ENCODE measurements at places on chromosomes 3 and 15.

GRCh38 chr3:136070953-136071949 is 105.7 kb downstream of the PPP2R3A start:
- DNase-seq = no peak

DNA sequence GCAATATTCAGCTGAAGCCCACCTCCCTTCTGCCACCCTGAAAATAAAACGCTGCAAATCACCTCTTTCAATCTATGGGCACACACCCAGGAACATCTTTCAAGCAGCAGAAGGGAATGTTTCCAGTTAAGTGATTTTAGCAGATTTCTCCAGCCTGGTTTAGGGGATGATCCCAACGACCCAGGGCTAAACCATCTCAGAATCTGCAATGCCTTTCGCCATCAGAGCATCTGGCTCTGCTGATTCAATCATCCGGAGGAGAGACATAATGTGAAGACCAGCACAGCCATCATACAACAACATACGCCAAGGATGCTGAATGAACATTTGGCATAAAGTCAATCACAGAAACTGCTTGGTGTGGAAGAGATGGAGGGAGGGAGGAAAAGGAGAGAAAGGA is 15.5 kb upstream of the LRRN1 start:
- DNase-seq = no peak

GRCh38 chr3:129087138-129087702 is 26.6 kb downstream of the GP9 start:
- no peak for DNase-seq

DNA sequence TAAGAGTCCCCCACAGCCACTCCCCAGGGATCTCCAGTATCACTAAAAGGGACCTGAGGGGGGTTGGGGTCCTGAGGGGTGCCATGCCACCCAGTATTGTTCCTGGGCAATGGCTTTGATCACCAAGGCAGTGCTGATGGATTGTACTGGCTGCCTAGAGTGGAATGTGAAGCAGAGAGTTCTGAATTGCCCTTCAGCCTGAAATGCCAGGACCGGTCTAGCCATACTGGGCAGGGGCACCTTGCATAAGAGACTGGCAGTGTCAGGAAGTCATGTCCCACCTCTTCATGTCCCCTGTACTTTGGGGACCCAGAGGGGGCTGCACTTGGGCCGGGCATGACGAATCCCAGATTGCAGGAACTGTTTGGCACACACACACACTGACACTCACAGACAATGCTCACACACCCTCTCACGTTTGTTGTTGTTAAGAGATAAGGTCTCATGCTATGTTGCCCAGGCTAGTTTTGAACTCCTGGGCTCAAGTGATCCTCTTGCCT is 4.5 kb upstream of the TKT start:
- DNase-seq = no peak

- no peak for DNase-seq
These were observed 89.5 kb downstream of the GADL1 start for GRCh38 chr3:30804984-30805383.

DNA sequence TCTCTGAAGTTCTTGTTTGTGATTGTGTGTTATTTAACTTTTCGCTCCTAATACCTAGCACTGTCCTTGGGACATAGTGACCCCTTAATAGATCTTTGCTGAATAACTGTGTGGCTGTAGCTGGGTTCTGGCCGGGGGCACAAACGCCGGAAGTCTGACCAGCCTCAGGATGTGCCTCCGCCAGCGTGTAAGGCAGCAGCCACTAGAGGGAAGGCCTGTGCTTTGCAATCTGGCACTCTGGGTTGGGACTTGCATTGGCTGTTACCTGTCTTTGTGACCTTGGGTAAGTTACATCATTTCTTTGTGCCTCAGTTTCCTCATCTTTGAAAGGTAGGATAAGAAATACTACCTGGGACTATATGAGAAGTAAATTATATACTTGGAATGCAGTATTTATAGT is 158.7 kb downstream of the GHSR start:
- no peak for DNase-seq

- no peak for DNase-seq
These were observed 222.2 kb downstream of the EPHB1 start for GRCh38 chr3:135017003-135017893.

- DNase-seq = no peak
These were observed 11.2 kb downstream of the ACAN start for GRCh38 chr15:88814393-88814792.

- DNase-seq = peak; percentile 52
These were observed 22.4 kb downstream of the IGDCC3 start for GRCh38 chr15:65355173-65355987.

- no peak for DNase-seq
These were observed 21.0 kb downstream of the SLCO2A1 start for GRCh38 chr3:134008630-134009156.

GRCh38 chr3:55416331-55416821 is 70.7 kb downstream of the WNT5A start:
- no peak for DNase-seq

DNA sequence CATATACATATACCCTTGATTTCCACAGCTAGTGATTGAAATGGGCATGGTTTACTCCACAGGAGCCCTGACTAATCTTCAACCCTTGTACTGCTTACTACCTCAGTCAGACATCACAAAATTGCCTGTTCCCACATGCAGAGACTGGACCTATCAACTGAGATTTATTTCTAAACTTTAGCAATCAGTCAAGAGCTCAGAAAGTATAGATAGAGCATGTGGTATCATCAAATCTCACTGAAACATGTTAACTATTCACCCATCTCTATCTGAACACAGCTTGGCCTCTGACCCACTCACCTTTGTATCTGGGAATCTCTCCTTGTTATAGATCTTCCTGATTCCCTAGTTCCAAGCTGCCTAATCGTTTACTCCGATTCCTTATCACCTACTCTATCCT is 14.6 kb downstream of the ADAM10 start:
- DNase-seq = no peak

GRCh38 chr3:78660957-78661356 is 1106.8 kb downstream of the ROBO1 start:
- no peak for DNase-seq

DNA sequence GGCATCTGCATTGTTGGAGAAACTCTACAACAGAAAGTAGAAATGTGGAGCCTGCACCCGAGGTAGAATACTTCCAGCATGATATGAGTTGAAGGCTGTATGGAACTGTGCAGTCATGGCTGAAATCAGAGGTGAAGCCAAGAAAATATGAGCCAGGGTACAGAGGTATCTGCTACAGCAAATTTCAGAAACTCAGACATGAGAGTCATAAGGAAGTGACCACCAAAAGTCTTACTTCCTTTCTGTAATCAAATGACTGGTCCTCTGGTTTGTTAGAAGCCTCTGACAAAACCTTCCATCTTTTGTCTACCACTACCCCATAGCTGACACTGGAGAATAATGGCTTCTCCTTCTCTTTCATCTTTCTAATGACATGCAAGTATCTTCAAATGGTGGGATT is 159.4 kb downstream of the TMEM108 start:
- no peak for DNase-seq

DNA sequence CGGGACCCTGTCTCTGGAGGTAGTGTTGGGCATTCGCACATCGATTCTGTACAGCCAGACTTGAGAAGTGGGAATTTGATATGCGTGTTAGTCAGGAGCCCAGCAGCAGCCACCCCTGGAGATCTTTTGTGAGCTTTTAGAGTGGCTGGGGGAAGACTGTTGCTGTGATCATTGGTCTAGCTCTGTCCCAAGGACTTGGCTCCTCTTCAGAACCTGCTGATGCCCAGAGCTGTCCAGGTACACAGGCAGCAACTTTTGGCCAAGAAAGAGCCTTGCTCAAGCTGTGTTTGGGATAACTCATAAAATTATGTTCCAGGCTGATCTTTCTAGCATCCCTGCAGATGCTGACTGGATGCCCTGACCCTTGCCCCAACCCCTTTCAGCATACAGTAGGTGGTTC is 29.3 kb downstream of the LIMD1 start:
- no peak for DNase-seq

- DNase-seq = no peak
These were observed 147.3 kb downstream of the SMAD6 start for GRCh38 chr15:66849393-66849745.
